ENCODE measurements at places on chromosomes 2 and 18.

DNA sequence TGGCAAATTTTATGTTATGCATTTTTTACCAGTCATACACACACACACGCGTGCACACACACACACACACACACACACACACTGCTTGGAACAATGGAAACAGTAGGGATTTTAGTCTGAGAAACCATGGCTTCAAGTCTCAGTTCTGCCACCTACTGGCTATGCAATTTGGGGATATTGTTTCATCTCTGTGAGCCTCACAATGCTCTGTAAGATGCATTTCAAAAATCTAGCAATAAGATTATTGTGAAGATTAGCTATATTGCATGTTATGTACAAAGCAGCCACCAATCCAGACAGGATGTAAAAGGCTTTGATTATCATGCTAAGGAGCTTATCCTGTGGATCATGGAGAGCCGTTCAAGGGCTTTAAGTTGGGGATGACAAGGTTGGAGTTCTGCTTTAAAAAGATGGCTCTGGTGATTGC, 401.4 kb downstream of the NBAS start:
- DNase-seq = no peak

- DNase-seq = no peak
These were observed 43.4 kb downstream of the DSC3 start for GRCh38 chr18:30999186-30999585.

DNA sequence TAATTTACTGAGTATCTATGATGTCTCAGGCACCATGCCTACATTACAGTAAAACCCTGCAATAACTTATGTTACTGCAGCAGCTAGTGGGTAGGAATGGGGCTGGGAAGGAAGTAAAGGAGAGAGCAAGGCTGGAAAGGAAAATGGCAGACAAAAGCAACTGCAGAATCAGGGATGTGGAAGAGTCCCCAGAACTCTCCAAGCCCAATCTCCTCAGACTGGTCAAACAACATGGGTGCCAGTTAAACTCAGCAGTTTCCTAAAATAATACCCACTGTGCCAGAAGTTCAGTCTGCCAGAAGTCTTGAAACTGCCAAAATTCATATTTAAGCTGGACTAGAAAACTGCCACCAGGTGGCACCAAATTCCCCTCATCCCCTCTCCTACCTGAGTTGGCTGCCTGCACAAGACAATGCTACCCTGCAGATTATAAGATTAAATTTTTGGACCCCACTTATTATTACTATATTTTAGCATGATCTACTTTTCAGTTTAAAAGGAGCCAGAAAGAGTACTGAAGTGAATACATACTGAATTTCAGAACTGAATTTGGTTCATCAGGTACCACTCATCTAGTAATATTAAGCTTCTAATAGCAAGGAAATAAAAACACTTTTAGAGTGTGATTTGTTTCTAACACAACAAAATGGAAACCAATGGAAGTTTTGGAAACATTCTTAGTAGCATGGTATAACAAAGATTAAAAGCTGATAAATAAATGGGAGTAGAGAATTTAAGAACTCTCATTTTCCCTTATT, 86.8 kb upstream of the DNER start:
- DNase-seq = no peak

DNA sequence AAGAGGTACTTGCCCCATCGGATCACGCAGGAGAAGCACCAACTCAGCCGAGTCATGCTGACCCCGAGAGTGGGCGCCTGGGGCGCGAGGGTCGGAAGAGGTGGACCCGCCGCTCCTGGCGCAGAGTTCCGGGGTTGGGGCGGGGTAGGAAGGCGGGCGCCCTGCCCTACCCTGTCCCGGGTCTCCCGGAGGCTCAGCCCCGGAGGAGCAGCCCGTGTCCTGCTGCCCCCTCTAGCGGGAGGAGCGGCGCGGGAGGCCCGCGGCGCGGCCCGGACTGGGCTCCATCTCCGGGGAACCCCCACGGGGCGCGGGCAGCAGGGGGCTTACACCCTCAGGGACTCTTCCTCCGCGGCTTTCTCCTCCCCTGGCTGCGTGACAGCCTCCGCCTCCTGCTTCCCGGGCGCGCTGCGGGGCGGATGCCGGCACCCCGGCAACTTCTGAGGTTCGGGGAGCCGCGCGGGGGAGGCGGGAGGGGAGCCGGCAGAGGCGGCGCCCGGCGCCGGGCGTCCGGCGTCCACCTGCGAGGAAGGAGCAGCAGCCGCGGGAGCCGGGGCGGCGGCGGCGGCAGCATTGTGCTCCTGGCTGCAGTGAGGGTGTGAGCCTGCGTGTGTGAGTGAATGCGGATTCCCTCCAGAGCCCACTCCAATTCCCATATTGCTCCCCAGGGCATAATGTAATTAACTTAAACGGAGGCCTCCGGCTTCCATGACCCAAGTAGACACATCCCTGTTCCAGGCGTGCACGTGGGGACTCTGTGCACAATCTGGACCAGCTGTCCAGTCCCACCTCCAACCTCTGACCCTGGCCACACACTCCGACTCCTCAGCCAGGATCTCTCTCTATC, 7.6 kb upstream of the TNS1 start:
- DNase-seq = no peak

DNA sequence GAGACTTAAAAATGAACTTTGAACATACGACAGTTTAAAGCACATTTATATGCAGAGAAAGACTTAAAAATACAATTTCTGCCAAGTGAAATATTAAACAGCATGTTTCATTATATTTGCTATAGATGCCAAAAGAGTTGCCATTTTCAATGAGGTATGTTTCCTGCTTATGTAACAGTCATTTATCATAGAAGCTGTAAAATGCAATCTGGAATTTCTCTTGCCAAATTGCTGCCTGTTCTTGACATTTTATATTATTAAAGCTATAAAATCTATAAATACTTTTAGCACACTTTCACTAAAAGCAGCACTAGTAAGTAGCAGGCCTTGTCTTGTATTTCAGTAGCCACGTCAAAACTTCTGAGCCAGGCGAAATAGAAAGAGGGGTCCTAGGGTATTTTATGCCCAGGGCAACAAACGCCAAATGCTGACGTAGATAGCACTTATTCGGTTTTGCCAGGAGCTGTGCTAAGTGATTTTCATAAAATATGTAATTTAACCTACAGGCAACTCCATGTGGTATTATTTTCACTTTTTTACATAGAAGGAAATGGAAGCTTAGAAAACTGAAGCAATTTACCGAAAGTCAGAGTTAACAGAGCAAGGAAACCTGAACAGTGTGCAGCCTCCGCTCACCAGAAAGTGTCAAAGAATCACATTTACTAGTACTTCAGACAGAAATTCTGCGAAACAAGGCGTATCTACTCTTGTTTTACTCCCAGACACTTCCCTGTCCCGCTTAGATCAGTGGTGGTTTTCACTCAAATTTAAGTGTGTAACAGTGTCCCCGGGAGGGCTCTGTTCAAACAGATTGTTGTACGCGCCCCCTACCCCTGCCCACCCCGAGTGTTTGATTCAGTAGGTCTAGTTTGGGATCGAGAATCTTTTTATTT, 1.2 kb upstream of the CYP20A1 start:
- DNase-seq = no peak

- no peak for DNase-seq
These were observed 16.6 kb downstream of the SERTAD2 start for GRCh38 chr2:64637000-64637635.

DNA sequence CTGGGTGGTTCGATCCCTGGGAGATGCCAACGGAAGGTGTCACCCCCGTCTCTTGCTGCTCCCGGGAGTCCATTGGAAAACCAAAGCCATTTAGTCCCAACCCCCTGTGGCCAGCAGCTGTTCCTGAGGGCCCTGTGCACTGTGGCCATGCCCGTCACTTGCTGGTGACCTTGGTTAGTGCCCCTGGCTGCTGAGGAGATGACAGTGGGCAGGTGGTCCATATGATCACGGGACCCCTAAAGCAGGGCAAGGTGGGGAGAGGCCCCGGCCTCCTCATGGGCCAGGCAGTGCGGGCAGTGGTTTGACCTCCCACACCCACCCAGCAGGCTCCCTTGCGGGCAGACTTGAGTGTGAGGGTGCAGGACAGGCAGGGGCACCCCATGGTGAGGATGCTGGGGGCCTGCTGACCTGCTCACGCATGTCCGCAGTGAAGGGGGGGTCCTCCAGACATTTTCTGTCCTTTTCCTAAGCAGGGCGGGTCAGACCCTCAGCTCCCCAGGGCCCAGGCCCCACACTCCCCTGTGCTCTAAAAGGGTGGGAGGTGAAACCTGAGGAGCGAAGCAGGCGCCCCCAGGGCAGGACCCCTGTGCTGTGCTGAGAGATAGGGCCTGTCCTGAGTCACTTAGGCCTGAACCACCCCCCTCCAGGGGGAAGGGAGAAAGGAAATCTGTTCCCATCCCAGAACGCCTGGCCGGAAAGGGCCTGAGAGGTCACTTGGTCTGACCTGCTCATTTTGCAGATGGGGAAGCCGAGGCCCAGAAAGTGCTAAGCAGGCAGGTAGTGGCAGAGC, 6.8 kb downstream of the ITM2C start:
- DNase-seq = no peak

- no peak for DNase-seq
These were observed 29.0 kb upstream of the MAL start for GRCh38 chr2:94996305-94997100.

DNA sequence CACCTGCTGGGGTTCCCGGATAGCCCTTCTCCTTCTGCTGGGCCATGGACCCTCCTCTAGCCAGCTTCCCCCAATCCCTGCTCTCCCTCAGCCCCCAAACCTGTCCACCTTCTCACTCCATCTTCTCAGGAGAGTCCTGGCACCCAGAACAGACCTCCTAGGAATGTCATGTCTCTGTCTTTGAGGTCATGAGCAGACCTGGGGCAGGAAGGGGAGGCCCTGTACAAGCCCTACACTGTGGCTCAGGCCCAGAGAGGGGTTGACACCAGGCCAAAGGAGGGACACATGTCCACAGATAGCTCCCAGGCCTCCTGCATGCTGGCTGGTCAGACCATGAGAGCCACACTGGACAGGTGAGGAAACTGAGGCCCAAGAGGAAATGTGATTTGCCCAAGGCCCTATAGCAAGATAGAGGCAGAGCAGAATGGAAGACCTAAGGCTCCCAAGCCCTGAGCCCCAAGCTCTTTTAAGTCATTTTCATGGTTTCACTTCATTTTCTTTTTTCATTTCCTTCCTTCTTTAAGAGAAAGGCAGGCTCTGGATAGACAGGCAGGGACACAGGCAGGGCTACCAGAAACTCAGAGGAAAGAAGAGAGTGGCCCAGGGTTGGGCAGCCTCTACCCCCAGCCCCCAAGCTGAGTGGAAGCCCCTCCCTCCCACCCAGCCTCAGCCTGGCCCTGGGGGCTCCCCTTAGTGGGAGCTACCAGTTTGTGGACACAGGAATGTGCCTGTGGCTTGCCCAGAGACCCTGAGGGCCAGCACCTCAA, 159.7 kb downstream of the SMAD7 start:
- DNase-seq = no peak

DNA sequence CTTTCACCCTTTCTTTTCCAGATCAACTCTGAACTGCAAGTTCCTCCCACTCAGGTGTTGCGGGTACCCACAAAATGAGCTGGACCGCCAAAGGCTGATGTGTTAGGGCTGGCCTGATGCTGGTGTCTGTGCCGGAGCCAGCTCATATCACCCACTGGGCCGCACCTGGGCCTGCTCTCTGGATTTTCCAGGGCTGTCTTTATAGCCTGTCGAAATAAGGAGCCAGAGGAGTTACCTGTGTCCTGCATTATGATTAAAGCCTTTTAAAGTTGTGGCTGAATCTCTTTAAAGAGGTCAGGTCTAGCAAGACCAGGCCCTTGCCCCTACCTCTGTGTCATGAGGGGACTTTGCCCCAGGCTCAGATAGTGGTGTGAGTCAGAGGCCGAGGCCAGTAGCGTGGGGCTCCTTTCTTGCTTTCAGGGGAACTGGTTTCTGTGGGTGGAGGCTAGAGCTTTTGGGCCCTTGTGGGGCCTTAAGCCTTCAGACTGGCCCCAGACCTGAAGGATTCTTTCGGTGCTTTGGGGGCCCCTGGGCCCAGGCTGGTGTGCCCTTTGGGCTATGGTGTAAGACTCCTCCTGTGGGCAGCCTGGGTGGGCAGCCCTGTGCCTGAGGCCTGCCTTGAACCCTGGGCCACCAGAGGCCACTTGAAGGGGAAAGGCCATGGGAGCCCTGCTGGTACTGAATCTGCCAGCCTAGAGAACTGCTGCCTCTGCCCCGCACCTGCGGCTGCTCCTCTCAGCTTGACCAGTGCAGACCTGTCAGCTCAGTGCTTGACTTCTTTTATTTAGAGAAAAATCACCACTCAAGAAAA, 21.3 kb downstream of the OTOF start:
- no peak for DNase-seq

DNA sequence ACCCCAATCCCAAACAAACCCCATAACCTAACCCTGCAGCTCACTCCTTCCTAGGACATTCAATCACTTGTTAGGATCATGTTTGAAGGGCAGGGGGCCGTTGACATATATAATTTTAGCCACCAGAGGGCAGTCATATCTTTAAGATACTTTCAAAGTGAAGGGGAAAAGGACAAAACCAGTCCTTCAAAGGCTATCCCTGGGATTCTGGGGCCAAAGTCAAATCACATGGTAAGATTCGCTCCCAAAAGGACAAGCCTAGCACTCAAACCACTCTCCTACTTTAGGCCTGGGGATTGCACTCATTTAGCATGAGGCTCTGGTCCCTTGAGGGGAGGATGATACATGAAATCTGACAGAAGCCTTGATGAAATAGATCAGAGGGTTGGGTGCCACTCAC, 44.6 kb downstream of the HAUS1 start:
- no peak for DNase-seq

DNA sequence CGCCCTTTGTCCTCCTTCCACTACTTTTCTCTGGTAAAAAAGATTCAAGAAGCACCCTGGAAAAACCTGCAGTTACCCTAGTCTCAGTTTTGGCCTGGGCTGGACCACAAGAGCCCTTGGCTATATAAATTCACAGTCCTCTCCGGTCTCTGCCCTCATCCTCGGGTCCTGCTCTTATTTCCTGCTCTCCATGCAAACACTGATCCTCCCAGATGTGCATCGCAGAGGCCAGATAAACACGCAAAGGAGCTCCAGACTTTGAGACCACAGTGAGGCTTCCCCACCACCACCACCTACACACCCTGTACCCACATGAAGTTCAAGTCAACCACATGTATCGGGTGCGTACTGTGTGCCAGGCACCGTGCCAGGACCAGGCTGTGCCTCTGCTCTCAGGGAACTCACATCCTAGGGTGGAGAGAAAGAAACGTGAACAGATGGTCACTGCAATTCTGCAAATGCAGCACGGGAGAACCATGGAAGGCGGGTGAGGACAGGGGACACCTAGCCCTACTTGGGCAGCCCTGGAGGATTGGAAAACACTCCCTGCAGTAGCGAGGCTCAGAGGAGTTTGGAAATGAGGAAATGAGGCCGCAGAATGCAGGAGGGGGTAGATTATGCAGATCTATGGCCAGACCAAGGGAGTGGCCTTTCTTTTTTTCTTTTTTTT, 7.4 kb downstream of the CTDSP1 start:
- no peak for DNase-seq

GRCh38 chr2:112949456-112949855, 28.4 kb upstream of the IL36G start:
- no peak for DNase-seq

Measured in GM06990 (cell line).